GF-D8 (cell line): ENCODE measurements at places on chromosomes 1 and 21.

DNA sequence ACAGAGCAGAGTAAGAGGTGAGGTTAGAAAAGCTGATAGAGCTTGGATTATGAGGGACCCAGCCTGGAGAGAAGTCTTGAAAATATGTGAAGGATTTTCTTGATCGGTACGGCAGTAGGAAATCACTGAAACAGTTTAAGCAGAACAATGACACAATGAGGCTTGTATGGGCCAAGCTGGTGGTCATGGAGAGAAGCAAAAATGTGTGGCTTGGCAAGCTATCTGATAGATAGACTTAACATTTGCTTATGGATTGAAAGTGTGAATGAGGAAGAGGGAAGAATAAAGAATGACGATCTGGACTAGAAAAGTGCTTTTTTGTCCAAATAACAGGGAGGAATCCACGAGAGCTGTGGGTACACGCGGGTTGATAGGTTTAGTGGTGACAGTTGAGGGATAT is 15.4 kb upstream of the XPR1 start:
- DNase-seq, result no peak

DNA sequence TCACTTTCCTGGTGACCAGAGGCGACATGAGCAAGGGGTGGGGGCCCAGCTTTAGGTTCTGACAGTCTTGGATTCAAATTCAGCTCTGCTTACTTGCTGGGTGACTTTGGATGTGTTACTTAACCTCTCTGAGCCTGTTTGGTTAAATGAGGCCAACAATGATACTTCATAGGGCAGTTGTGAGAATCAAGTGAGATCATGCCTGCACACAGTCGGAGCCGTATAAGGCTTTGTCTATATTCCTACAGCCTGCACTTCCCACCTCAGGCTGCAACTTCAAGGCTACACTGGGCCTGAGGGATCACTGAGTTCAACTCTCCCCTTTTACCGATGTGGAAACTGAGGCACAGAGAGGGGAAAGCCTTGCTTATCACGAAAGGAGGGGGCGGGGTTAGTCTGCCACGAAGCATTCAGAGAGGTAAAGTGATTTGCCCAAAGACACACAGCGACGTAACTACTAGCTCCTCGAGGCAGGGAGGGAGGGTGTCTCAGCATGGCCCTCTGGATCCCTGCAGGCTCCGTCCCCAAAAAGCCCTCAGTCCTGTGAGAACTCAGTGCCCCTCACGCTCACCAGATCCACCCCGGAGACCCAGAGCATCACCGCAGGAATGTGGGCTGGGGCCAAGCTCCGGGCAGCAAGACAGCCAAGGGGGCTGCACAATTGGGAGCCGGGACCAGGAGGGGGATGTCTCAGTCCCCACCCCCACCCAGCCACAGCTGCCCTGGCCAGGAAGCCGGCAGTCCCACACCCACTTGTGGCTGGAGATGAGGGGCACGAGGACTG is 25.0 kb downstream of the SDC3 start:
- DNase-seq, result no peak

DNA sequence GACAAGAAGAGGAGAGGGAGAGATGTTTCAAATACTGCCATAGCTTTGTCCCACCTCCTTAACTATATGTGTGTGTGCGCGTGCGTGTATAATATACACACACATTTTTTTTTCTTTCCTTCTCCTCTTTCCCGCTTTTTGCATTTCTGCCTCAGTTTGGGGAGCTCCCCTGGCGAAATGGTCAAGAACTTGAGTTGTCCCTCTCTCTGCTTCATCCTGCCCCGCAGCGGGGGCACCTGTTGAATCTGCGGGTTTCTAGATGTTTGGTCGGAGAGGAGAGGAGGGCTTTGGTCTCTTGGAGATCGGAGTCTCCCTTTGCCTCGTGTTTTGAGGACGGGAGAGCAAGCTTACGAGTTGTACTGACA is 504 bp downstream of the SCCPDH start:
- no peak for DNase-seq

DNA sequence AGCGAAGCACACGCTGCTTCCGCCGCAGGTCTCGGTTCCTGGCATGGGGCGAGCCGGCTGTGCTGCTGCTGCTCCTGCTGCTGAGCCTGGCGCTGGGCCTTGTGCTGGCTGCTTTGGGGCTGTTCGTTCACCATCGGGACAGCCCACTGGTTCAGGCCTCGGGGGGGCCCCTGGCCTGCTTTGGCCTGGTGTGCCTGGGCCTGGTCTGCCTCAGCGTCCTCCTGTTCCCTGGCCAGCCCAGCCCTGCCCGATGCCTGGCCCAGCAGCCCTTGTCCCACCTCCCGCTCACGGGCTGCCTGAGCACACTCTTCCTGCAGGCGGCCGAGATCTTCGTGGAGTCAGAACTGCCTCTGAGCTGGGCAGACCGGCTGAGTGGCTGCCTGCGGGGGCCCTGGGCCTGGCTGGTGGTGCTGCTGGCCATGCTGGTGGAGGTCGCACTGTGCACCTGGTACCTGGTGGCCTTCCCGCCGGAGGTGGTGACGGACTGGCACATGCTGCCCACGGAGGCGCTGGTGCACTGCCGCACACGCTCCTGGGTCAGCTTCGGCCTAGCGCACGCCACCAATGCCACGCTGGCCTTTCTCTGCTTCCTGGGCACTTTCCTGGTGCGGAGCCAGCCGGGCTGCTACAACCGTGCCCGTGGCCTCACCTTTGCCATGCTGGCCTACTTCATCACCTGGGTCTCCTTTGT is 2.6 kb downstream of the TAS1R3 start:
- no peak for DNase-seq

DNA sequence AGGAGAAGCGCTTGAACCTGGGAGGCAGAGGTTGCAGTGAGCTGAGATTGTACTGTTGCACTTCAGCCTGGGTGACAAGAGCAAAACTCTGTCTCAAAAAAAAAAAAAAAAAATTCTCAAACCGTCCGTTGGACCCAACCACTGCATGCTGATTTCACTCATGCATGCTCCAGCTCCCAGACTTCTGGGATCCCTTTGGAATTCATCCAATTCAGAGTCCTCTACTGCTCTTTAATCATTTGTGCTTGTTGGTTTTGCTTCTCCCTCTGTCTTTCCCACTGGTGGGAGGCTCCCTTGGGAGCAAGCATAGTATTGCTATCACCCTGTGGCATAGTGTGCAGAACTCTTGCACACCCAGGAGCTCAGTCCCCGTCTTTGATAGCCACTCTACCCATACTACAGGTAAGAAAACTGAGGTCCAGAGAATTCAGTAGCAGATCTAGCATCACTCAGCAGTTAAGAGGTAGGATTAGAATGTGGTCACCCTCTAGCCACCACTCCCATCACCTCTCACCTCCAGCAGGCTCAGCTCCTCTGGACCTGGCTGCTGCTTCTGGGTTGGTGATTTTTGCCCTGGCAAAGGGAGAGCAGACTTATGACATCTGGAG is 3.1 kb upstream of the LMNA start:
- no peak for DNase-seq

DNA sequence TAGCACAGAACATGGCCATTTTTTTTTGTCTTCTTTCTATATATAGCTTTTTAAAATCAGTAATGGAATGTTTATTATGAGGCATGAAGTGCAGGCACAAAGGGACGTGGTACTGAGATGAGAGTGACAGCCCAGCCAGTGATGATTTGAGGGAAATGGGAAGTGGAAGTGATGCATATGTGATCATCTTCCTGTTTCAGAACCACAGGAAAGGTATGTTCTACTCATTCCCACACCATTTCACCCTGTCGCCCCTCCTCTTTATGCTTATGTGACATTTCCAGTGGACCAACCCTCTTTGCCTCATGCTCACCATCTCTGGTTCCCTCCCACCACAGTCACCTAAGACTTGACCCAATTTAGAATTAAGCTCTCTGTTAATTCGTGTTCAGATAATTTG is 24.3 kb downstream of the PTGS2 start:
- DNase-seq, result no peak
